ENCODE measurements at places on chromosomes 1 and 21.

DNA sequence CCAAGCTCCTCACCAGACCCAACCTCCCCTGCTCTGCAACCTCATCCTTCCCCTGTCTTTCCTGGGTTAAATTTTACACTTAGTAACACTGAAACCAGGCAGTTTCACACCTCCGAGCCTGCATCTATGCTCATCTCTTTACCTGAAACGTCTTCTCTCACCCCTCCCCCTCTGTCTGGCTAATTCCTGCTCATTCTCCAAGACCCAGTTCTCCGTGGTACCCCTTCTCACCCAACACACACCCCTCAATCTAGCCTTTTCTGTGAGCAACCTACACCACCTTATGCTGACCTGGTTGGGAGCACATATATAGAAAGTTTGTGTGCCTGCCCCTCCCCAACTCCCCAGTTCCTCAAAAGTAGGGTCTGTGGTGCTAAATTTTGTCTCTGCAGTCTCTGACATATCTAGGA lies 3.7 kb upstream of the KIAA1614 start:
- no peak for DNase-seq

DNA sequence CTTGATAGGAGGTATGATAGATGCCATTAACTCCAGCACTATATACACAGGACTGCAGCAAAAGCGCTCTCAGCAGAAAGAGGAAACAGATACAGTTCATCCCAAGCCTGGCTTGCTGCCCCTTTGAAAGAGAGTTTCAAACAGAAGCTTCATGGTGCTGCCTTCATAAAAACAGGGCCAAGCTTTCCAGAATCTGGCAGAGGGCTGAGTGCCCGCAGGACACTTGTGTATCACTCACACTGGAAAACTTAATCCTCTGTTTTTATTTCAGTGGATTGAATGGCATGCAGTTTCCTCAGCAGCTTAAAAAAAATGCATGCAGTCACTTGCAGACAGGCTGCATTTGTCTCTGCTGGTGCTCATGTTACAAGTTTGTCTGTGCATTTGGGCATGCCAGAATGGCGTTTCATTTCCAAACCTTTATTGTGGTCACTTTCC lies 40.4 kb downstream of the KCNJ15 start:
- DNase-seq: no peak

DNA sequence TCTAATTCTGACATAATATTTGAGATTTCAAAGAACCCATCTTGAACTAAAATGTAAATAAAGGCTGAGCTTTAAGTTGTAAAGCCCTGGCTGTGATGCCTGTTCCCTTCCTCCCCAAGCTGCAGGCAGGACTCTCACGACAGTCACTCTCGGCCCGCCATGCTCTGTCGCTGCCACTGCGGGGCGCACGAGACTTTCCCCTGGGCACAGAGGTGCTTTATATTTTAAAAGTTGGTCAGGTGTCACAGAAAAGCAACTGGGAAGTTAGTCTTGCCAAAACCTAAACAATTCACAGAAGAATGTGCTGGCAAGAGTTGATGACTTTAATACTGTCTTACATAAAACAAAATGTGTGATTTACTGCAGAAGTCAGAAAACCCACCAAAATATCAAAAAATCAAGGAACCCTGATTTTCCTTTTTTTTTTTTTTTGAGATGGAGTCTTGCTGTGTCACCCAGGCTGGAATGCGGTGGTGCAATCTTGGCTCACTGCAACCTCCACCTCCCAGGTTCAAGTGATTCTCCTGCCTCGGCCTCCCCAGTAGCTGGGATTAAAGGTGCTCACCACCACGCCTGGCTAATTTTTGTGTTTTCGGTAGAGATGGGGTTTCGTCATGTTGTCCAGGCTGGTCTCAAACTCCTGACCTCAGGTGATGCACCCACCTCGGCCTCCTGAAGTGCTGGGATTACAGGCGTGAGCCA lies 10.7 kb downstream of the LRRC47 start:
- DNase-seq: peak; percentile 72

- DNase-seq: no peak
Observed at GRCh38 chr1:59514061-59514909, 217.4 kb downstream of the FGGY start.

DNA sequence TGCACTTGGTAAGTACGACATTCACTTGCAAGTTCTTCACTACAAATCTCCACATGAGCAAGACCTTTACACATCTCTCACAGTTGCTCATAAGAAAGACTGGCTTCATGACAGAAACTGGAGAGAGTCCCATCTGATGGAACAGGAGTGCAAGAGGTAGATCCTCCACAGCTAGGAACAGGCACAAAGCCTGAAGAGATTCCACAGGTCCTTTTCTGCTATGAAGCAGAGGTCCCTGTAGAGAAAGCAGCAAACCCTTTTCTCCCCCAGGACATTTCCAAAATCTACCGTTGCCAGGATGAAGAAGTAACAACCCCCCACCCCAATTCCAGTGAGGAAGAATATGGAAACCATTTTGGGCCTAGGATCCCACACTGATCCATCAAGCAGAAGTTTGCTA lies 47.3 kb downstream of the EIF4G3 start:
- no peak for DNase-seq

DNA sequence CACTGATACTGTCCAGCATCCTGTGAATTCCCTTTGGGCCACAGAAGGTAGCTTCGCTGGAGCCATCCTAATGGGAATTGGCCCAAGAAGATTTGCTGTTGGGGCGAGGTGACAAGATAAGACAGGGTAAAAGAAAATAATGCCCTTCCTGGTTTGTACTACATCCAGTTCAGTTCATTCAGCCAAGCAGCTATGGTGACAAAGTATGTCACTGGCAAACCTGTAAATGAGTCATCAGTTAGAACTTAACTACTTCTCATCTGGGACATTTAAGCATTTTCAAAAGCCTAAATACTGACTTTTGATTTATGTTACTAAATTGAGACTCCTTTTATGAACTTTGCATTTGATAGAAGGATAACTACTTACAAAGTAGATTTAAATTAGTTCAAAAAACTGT lies 54.2 kb downstream of the WDR64 start:
- DNase-seq: no peak

DNA sequence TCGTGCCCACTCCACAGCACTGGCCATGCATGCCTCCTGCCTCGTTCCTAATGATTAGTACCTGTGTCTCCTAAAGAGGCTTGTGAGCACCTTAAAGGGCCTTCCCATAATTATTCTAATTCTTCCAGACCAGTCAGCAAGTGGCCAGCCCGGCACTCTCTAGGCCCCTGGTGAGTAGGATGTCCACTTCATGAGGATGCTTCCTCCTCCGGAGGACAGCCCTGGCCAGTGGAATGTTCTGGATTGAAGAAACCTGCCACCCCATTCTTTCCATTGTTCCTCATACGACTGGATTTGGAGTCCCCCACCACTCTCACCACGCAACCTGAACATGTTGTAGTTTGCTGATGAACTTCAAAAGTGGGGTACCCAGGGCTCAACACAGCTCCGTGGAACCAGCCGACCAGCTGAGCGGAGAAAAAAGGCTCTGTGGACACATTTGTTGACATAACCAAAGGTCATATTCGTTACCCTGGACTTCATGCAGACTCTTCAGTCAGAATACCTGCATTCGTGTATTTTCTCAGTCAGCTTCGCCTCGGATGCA lies 46.7 kb upstream of the LBR start:
- DNase-seq: no peak

- no peak for DNase-seq
Observed at GRCh38 chr1:221239792-221240191, 360.5 kb downstream of the HLX start.

- no peak for DNase-seq
Observed at GRCh38 chr1:18798533-18798932, 60.9 kb downstream of the TAS1R2 start.

- DNase-seq: no peak
Observed at GRCh38 chr1:2458687-2459086, 17.4 kb upstream of the PLCH2 start.

DNA sequence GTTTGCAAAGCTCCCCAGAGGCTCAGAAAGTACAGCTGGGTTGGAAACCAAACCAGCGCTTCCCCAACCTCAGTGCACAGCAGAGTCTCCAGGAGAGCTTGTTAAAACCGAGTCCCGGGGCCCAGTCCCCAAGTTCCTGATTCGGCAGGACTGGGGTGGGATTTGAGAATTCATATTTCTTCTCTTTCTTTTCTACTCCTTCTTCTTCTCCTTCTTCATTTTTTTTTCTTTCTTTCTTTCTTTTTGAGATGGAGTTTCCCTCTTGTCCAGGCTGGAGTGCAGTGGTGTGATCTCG lies 136.8 kb downstream of the PGBD5 start:
- no peak for DNase-seq

DNA sequence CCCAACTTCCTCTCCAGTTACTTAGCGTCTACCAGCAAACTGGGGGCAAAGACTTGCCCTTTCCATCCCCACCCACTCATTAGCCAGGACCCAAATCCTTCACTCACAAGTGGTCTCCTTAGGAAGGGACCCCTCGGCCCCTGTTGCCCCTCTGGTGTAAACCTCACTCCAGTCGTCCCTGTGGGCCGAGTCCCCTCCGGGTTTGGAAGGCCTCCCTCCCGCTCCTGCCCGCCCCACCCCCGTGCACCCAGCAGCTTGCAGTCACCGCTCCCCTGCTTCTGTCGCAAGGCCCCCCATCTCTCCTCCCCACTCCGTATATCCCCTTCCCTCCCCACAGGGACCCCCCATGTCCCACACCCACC lies 1.2 kb downstream of the EFHD2 start:
- no peak for DNase-seq

GRCh38 chr21:34113842-34114241 lies 40.5 kb downstream of the MRPS6 start:
- no peak for DNase-seq

DNA sequence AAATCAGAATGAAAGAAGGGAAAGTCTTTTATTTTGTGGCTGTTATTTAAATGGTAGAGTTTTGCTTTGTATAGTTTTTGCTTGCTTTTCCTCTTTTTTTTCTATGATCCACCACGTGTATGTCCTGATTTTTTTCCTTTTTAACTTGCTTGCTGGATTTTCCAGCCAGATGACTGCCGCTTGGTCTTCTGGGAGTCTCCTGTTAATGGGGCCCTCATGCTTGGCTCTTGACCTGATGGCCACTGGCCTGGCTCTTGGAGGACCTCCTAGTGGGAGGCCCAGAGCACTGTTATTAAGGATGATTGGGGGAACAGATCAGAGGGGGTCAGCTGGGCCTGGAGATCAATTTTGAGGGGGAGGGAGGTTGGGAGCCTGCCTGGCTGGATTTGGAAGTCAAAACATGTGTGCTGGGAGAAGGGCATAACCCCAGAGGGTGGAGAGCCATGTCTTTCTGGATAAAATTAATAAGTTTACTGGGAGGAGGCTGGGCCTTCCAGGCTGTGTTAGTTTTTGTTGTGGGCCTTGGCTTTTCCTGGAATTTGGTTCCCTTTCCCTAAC lies 1.2 kb downstream of the FGGY start:
- DNase-seq: no peak

- DNase-seq: no peak
Observed at GRCh38 chr1:224114787-224115175, 870 bp downstream of the FBXO28 start.

DNA sequence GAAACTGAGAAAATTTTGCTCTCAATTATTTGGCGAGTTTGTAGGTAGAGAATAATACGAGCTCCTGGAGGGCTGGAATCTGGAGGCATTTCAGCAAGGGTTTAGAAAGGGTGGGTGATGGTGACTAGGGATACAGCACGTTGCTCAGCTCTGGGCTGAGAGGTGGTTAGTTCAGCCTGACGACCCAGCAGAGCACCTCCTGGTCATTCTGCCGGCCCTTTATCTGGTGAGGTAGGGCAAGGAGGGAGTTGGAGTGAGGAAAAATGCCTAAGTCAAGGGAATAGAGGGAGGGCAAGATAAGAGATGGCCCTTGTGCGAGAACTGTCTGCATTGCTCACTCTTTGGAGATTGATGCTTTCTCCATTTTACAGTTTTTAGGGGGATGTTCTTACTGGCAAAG lies 19.1 kb downstream of the GALNT2 start:
- no peak for DNase-seq

DNA sequence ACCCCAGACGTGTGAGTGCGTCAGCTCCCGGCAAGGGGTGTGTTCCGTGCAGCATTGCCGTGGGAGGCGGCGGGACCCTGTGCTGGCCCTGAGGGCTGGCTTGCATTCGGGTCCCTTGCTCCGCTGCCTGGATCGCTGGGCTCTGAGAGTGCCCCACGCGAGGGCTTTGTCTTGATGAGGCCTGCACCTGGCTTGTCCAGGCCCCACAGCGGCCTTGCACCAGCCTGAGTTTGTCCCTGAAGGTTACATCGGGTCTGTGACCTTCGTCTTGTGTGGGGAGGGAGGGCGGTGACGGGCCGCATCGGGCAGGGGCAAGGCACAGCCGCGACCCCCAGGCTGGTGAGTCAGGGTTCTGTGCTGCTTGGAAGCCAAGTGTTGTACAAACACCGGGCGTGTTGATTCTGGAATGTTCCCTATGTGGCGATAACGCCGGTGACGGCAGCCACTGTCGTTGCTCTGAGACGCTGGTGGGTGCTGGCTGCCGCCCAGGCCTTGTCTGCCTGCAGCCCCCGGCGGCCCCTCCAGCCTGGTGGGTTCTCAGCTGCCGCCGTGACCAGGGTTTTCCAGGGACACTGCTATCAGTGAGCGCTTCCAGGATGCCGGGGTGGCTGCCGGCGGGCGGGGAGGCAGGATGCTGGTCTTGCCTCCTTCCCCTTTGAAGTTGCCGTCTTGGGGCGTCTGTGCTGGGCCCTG lies 42.9 kb downstream of the SLX9 start:
- DNase-seq: peak; percentile 65

DNA sequence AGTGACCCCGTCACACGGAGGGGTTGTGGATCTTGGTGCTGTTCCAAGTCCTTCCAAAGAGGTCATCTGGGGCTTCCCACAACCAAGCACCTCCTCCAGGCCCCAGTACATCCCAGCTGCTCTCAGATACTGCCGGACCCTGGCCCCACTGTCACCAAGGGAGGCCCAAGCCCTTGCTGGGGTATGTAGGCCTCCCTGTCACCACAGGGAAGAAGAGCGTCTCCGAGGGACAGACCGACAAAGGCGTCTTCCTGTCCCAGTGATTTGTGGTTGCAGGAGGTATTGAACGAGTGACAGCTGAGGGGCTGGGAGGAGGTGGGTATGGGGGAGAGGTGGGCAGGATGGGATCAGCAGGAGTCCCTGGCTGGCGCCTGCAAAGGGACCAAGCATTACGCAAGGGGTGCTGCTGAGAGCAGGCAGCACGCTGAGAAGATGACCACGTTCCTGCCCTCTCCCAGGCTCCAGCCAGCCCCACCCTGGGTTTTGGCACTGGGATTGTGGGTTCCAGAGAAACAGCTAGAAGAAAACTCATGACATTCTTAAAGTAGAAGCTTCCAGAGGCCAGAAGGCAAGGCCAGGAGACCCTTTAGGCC lies 29.7 kb downstream of the LRP8 start:
- no peak for DNase-seq

- no peak for DNase-seq
Observed at GRCh38 chr21:41605934-41606285, 98.0 kb upstream of the TMPRSS2 start.

DNA sequence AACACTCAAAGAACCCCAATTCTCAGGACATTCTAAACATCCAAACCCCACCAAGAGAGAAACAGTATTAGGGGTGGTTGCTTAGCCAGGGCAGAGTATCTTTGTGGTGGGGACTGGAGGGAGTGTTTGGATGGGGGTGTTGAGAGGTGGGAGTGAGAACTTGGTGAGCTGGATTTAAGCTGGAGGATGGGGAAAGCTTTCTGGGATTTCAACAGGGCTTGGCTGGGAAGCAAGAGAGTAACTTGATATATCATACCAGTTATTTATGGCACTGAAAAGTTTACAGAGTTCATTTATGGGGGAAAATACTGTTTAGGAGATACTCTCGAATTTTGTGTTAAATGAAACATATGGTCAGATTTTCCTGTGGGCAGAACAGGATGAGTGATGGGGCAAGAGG lies 6.8 kb upstream of the CNIH3 start:
- DNase-seq: no peak

- peak; percentile 32 for DNase-seq
Observed at GRCh38 chr1:42684139-42684538, 1.9 kb downstream of the YBX1 start.

- no peak for DNase-seq
Observed at GRCh38 chr1:18880585-18880984, 21.1 kb upstream of the TAS1R2 start.

Data from ELF-1 (cell line).